ENCODE measurements at places on chromosomes 6 and 20.

- DNase-seq = peak; percentile 7
These were observed at the start of gene DDR1 for GRCh38 chr6:30883685-30884520. DDR1 (plus strand) TSS chr6:30884519; CDS start chr6:30888730, 4,211 bp downstream.

DNA sequence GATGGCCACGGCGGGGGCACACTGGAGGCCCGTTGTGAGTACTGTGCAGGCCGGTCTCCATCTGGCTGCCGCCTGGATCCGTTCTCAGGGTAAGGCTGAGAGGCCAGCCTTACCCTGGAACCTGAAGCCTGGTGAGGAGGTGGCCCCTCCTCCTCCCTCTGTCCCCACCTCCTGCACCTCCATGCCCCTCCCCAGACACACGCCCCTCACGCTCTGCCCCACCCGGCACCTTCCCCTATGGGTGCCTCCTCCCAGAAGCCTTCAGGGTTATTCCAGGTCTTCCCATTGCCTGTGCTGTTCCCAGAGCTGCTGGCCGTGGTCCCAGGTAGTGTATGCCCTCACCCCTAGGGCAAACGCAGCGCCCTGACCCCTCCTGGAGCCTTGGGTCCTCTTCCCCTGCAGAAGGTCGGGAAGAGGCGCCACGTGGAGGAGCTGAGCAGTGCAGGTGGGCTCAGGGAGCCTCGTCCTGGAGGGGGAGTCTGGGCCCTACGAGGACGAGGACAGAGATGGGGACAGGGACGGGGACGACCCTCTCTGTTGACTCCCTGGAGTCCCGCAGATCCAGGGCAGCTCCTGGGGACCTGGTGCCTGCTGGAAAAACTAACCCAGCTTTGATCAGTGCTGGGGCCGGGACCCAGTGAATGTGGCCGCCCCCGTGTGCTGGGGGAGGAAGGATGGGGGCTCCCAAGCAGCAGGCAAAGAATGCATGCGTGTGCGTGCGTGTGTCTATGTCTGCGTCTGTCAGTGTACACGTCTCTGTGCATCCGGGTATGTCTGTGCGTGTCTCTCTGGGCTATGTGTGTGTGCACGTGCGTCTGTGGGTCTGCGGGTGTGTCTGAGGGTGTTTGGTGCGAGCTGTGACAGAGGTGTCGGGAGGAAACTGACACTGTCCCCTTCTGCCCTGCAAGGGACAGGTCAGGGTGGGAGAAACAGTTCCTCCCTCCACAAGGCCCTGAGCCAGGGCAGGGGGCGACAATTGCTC, 8.2 kb upstream of the HRH3 start:
- no peak for DNase-seq

DNA sequence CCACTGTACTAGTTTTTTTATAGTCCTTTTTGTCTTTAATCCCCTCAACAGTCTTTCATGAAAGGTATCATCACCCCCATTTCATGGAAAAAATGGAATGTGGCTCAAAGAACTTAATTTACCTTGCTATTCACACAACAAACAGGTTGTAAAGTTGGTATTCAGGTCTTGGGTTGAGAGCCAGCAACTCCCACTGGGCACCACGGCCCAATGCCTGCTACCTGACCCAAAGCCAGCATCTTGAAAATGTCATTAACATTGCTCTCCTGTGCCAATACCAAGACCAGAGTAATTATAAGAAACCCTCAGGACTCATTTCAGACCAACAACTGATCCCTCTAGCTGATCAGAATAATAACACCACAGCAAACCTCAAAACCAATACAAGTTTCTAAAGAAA, 75.7 kb downstream of the METTL24 start:
- DNase-seq = no peak

- peak; percentile 62 for DNase-seq
These were observed 5.5 kb upstream of the CHRNA4 start for GRCh38 chr20:63366390-63367365.

DNA sequence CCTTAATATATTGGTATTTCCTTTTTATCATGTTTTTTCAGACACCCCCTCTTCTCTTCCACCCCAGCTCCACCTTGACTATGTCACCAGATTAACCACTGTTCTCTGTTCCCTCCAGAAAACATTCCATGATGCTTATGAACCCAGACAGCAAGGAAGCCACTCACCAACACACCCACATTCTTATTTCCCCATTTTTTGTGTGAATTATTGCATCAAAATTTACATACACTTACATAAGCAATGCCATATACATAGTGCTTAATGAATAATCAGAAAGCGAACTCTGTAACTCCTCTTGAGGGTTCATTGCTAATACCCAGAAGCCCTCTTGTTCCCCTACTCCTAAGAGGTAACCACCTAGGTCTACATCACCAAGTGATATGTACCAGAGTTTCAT, 182.3 kb upstream of the CDYL start:
- DNase-seq = no peak

DNA sequence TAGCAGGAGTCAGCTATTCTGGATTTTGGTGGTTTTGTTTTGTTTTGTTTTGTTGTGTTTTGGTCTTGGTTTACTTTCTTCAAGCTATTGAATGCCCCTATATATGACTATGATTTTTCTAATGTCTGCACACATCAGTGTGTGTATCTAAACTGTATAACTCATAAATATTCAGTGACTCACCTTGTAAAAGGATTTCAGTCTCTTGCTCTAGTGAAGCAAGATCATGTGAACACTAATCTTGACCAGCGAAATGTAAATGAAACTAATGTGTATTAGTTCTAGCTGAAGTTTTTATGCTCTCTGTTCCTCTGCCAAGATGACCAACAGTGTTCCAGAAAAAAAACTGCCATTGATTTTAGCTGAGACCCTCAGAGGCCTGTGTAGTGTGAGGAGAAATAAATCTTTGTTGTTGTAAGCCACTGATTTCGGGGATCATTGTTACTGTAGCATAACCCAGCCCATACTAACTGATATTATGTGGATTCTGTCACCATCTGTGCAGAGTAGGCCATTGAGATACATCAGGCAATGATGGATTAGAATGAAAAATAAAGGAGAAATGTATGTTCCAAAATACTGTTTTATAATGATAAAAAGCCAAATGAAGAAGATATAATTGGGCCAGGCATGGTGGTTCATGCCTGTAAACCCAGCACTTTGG, 11.5 kb upstream of the BTBD9 start:
- no peak for DNase-seq

GRCh38 chr6:33278392-33278741, 1.4 kb downstream of the B3GALT4 start:
- no peak for DNase-seq

DNA sequence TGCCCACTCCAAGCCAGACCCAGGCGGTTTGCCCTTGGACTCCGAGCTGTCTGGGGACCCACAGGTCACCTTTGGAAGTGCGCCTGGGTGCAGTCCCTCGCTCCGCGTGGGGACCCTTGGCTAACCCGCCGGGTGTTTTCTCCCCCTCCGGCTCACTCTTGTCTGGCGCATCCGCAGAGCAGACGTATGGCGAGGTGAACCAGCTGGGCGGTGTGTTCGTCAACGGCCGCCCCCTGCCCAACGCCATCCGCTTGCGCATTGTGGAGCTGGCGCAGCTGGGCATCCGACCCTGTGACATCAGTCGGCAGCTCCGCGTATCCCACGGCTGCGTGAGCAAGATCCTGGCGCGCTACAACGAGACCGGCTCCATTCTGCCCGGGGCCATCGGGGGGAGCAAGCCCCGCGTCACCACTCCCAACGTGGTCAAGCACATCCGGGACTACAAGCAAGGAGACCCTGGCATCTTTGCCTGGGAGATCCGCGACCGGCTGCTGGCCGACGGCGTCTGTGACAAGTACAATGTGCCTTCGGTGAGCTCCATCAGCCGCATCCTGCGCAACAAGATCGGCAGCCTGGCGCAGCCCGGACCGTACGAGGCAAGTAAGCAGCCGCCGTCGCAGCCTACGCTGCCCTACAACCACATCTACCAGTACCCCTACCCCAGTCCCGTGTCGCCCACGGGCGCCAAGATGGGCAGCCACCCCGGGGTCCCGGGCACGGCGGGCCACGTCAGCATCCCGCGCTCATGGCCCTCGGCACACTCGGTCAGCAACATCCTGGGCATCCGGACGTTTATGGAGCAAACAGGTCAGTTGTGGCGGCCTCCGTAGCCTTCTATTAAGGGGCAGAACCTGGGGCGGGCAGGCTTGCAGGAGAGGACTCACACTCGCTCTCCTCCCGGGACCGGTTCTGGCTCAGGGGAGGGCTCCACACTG, 1.1 kb downstream of the PAX1 start:
- no peak for DNase-seq

- no peak for DNase-seq
These were observed 310.3 kb downstream of the EYA4 start for GRCh38 chr6:133551436-133551835.

DNA sequence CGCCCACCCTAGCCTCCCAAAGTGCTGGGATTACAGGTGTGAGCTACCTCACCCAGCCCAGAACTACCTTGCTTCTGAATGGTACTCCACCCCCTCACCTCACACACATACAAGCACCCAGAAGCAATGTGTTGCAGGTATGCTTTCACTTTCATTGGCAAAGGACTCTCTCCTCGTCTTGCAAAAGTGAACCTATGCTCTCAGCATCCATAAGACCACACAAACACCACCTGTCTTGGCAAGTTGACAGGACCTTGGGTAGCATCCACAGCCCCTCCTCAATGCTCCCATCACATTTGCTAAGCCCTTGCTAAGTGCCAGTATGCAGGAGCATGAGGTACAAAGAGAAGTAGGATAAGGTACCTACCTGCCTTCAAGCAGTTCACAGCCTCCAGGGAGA, 3.7 kb downstream of the KIF13A start:
- no peak for DNase-seq

DNA sequence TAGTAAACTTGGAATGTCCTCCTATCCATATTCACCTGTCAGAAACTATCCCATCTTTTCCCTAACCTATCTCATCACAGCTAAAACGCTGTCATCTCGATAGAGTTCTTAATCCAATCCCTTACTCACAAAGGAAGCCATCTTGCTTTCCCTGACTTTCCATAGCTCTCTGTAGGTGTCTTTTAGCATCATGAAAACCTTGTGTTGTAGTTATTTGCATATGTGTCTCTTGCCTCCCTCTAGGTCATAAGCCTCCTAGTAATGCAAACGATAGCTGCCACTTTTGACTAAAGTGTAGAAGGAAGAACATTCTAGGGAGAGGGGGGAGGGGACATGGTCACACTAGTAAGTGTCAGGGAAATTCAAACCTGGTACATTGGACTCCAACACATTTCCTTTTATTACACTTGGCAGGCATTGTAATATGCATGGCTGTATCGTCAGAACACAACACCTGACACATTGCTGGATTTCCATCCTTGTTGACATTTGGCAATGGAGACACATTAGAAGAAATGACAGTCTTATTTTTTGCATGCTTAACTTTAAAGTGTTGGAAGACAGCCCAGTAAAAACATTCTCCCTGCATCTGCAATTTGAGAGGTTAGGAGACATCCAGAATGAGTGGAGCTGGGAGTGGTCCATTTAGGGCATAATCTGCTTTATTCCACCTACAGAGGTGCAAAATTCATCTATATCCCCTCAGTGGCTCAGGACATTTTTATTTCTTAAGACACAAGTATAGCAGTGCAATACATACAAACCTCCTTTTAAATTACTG, 283.4 kb downstream of the HAO1 start:
- DNase-seq = no peak

DNA sequence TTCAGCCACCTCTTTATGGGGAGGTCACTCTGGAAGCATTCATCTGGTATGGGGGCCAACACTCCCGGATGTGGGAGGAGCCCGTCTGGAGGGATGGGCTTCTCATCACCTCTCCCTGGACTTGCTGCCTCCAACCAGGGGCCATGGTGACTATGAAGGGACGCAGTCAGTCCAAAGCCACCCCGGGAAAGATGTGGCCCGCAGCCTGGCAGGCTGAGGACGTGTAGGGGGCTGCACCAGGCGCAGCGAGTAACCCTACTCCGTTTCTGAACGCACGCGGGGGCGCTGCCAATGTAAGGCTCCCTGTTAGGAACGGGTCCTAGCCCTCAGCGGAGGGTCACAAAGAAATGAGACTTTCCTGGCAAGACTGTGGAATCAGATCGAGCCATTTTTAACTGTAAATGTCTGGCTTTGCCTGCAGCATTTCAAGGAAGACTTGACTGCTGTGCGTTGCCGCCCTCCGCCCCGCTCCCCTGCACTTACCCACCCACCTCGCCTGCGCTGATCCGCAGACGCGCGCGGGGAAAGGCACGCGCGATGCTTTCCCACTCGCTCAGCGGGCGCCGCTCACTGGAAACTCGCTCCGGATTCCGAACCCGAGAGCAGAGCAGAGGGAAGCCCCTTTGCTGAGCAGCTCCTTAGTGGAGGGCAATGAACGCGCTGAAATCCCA, 55.1 kb downstream of the IL20RA start:
- no peak for DNase-seq

DNA sequence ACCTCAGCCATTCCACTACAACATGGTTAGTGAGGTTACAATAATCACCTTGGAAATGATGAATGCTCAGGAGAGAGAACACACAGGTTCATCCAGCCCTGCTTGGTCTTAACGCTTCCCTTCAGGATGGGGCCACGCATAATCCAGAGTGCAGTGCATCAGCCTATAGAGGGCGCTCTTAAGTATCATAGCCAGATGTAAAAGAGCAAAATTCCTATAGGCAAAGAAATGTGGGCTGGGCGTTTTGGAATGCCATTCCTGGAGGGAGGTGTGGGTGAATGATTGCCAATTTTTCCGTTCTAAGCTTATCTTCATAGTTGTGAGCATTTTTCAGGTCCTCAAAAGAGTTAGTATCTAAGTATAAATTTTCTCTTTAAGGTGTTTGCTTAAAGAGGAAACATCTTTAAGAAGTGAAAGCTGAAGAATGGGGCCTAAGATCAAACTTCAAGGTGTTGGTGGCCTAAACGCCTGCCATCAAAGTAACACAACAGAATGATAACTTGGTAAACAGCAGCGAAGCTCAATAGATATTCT, 1.8 kb downstream of the RIPOR2 start:
- DNase-seq = no peak

GRCh38 chr6:168097221-168097620, 18.2 kb upstream of the FRMD1 start:
- DNase-seq = no peak
